Left ventricle myocardium superior (tissue), 1 donor: ENCODE measurements at places on chromosomes 12 and 14. TPM values are rescaled to one million over a fixed set of nuclear protein-coding genes. Genes with fewer than 3 reads are reported as not detected.

MARK3 gene
- total RNA-seq: 127 TPM

- no peak for DNase-seq
Measured at GRCh38 chr14:94643316-94644101, 31.3 kb downstream of the SERPINA3 start.

PAH gene
- not detected for total RNA-seq

DNA sequence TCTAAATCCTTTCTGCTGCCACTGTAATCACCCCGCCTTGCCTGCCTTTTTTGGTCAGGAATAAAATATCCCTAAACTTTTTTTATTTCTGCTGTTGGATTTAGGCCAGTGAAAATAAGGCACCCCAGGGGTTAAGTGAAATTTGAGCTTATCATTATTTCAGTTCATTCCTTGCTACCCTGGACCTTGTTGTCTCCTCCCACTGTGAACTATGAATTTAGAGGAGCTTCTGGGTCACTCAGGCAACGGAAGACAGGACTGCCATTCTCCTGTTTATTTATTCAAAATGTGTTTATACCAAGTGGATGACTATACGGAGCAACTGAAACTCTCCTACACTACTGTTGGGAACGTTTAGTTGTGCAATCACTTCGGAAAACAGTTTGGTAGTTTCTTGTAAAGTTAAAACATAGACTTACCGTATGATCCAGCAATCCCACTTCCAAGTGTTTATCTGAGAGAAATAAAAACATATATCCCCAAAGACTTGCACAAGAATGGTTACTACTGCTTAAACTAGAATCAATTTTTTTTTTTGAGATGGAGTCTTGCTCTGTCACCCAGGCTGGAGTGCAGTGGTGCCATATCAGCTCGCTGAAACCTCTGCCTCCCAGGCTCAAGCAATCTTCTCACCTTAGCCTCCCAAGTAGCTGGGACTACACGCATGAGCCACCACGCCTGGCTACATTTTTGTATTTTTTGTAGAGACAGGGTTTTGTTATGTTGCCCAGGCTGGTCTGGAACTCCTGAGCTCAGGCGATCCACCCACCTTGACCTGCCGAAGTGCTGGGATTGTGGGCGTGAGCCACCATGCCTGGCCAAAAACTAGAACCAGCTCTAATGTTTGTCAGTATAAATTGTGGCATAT lies 2.3 kb upstream of the TRAFD1 start:
- DNase-seq: no peak

DNA sequence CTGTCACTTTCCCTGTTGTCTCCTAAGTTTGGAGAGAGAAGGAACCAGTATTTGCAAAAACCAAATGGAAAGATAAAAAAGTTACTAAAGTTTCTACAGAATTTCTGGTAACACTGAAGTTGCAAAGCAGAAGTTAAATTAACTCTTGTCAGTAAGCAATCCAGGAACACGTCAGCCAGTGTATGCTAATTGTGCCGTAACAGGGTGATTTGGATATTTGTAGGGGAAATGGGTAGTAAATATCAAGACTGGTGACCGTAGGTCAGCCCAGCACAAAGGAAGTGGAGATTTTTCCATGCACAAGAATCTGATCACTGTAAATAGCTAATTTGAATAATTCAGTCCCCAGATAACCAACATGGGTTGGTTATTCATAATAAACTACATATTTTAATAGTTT lies 2.3 kb downstream of the CDKN1B start:
- no peak for DNase-seq

- no peak for DNase-seq
Measured at GRCh38 chr12:49377386-49377785, 10.1 kb downstream of the SPATS2 start.

DNA sequence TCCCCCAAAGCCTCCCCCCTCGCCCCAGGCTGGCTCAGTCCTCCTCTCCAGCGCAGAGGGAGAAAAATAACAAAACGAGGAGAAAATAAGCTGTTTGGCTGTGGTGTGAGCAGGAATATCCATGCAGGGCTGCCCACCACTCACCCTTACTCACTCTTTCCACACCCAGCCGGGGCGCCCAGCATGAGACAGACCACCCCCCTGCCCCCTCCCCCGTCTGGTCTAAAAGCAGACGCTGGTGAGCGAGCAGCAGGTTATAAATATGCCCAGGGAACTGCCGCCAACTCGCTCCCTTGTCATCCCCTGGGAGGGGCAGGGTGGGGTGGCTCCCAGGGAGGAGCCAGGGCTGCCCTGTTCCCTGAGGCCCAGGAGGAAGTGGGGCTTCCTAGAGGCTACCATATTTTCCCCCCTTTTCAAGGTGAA lies 7.4 kb downstream of the WNT1 start:
- peak; percentile 79 for DNase-seq

GRCh38 chr12:77319166-77319565 lies 253.8 kb upstream of the E2F7 start:
- no peak for DNase-seq

TSPAN19 gene
- total RNA-seq: not detected

DNA sequence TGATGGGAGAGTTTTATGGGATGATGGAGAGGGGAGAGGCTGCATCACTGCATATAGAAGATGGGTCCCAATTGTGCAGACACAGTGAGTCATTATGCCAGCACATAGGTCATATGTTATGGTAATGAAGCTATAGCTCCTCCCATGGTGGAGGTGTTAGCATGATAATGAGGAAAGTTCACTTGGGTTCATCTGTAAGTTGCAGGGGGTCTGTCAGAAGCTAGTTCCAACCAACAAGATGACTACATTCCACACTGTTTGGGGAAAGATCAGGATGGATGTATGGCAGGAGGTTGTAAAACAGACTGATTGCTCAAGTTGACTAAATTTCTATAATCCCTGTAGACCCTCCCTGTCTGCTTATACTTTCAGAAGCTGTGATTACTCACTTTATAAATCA lies 561.3 kb downstream of the C12orf50 start:
- no peak for DNase-seq

GRCh38 chr12:12720672-12721161 lies 3.5 kb downstream of the CDKN1B start:
- no peak for DNase-seq

DNA sequence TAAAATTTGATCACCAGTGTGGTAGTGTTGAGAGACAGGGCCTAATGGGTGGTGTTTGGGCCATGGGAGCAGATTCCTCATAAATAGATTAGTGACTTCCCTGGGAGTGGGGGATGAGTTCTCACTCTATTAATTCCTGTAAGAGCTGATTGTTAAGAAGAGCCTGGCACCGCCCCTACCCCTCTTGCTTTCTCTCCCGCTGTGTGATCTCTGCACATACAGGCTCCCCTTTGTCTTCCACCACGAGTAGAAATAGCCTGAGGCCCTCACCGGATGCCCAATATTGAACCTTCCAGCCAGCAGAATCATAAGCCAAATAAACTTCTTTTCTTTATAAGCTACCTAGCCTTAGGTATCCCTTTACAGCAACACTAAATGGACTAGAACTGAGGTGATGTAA lies 31.9 kb upstream of the CAND1 start:
- DNase-seq: no peak

TDRD9 gene
- total RNA-seq: 2.2 TPM

DNA sequence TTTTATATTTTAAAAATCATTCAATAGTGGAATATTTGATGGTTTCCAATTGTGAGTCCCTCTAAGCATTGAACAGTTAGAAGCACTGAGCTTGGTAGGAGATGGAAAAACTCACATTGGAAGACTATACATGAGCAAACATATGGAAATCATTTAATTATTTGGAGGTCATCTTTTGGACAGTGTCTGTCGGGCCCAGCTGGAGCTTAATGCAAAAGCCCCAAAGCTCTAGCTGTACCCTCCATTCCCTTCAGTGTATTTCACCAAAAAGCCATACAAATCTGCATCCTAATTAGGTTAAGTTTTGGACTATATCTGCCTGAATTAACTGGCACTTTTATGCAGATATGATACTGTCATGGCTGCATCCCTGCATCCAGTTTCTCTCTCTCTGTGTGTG lies 365.7 kb downstream of the FLRT2 start:
- DNase-seq: no peak

DNA sequence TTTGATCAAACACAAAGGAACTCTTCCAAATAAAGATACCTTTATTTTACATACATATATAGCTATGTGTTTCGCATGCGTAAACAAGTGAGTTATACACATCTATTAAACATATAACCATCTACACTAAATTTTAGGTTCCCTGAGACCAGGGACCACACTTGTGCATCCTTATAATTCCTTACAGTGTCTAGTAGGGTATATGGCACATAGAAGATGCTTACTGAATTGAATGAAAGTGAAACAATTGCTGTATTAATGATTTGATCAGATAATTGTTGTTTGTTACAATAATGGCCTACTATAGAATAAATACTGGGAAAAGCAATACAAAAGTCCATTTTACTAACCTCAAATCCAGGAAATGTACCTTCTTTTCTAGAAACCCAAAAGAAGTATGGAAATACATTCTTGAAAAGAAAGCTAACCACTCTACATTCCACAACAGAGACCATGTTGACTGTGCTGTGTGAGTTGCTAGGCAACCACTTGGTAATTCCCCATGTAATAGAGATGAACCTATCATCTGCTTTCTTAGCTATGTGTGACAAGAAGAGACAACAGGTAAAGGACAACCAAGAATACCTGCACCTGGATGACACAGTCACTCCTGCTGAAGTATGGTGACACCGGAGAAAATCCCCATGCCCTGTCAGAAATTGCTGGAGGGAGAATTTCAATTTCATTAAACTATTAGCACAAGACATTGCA lies 11.9 kb upstream of the CIPC start:
- DNase-seq: no peak

DNA sequence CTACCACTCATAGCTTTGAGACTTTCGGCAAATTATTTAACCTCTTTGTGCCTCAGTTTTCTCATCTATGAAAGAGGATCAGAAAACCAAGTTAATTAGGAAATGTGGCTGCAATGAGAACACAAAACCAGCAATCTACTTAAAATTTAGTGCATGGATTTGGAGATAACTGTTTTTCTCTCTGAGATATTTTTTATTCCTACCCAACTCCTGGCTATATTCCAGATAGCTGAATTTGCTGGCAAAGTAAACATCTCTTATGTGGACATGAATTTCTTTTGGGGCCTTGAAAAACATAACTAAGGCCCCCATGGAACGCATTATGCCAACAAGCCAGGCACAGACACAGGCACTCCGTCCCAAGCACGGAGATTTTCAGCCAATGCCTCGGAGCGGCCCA lies 53.4 kb upstream of the FOXN3 start:
- DNase-seq: no peak

- peak; percentile 73 for DNase-seq
Measured at GRCh38 chr14:100824091-100824551, 1.8 kb upstream of the MEG3 start.

- DNase-seq: no peak
Measured at GRCh38 chr14:84375235-84375634, 1154.7 kb upstream of the FLRT2 start.

- DNase-seq: no peak
Measured at GRCh38 chr12:109495012-109495411, 17.6 kb downstream of the UBE3B start.

ZNF605 gene
- total RNA-seq: 13.9 TPM

DNA sequence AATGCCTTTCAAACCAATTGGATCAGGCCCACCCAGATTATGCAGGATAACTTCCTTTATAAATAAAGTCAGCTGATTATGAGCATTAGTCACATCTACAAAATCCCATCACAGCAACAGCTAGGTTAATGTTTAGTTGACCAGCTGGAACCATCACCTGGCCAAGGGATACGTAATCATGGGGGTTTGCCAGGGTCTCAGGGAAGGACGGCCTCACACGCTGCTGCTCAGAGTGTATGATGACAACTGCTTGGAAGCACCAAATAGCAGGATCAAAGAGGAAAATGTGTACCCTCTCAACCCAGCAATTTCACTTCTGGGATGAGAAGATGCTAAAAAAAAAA lies 162.6 kb downstream of the SLC15A4 start:
- DNase-seq: no peak

- no peak for DNase-seq
Measured at GRCh38 chr12:13171921-13172859, 24.3 kb upstream of the EMP1 start.

DNA sequence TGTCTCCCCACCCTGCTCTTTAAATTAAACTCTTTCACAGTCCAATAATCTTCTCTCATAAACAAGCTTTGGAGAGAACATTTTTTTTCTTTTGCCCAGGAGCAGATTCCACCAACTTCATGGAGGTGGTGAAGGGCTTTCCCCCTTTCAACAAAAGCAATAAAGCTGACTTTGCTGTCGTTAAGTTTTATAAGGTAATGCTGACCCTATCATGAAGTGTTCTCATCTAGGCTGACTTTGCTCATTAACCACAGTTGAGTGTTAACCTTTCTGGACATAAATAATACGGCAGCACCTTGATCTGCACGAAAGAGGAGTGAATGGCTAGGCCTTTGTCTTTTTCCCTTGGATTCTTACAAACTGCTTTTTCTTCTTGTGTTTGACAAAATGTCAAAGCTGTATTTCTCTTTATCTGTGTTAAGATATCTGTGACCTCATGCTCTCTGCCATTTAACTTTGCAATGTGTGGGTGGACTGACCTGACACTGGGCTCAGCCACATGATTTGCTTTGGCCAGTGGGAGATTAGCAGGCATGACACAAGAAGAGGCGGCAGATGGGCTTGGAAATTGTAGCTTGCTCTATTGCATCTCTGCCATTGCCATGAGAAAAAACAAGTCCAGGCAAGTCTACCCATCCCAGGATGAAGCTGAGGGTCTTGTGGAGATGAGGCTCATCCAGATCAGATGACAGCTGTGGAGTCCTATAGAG lies 470.9 kb upstream of the CCDC196 start:
- DNase-seq: no peak

DNA sequence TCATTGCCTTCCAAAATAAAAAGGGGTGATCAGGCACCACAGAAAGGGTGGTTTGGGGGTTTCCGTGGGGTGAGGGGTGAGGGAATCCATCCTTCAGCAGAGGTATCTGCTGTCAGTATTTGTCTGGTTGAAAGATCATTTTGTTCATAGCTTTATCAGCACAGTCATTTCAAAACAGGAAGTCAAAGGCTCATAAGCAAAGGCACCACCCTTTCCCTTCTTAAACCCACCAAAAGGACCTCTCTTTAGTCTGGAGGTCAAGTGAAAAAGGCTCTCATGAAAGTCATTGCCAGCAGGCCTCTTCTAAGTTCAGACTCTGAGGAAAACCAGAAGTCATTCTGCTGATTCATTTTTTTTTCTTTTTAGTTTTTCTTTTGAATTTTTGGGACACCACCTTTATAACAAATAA lies 6.2 kb downstream of the CHST11 start:
- DNase-seq: no peak

SLC17A8 gene
- total RNA-seq: not detected

LRIG3 gene
- total RNA-seq: 4.3 TPM

- no peak for DNase-seq
Measured at GRCh38 chr12:97921979-97922722, 459.5 kb downstream of the RMST start.
